ENCODE measurements at places on chromosomes 3 and 15.

- no peak for DNase-seq
Measured at GRCh38 chr3:60289341-60290121, 961.7 kb downstream of the FHIT start.

GRCh38 chr3:155409336-155409735 is 115.9 kb upstream of the STRIT1 start:
- no peak for DNase-seq

DNA sequence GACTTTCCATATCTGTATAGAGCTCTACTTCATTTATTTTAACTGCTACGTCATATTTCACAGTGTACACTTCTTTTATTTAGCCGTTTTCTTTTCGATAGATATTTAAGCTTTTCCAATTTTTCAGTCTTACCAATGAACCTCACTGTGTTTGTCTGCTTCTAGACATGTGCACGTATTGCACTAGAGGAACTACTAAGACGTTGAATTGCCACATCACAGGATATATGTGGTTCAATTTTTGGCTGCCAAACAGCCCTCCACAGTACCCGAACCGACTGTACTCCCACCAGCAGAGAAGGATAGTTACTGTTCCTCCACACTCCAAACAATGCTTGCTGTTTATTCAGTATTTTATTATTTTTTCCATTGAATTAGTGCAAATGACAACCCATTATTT is 2.0 kb downstream of the NR1I2 start:
- no peak for DNase-seq

DNA sequence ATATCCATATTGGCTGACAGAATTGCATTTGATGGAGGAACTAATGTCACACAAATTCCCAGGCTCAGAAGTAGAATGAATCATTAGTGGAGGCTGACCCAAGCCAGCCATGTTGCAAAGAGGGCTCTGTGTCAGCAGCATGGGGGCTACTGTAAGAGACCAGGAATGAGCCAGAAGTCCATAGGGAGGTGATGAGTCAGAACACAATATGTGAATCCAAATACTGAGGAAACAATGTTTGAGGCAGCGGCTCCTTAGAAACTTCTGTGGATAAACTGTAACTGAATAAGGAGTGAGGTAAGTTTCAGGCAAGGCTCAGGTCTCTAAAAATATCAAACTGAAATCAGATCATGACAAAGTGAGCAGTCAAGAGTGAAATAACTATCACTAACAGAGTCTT is 170.7 kb downstream of the WDR72 start:
- no peak for DNase-seq

DNA sequence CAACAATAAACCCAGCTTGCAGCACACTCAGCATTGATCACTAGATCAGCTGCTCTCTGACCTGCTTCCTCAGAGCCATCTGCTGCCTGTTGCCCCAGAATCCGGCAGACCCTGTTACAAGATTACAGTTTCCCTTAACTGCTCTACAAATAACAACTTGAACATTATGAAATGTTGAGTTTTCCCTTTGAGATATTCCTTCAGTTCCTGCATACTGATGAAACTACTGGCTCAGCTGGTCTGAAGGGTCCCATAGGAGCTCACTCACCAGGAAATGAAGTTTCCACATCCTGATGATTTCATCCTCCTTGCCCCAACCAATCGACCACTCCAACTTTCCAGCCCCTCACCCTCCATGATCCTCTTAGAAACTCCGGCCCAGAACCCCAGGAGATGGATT is 281.9 kb downstream of the OCA2 start:
- no peak for DNase-seq

DNA sequence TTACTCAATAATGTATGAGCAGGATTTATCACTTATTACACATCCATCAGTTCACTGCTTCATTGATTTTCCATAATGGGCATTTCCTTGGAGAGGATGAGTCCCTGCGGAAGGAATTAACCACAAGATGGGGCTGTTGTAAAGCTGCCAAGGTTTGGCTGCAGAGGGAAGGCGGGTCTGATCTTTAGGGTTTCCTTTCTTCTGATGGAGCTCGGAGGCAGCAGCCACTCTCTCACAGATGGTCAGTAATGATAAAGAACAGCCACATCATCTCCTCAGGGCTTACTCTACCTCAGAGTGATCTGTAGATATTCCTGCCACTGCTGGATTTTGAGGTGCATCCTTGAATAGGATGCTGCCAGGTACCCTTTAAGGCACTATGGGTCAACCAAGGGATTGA is 115.2 kb downstream of the USP13 start:
- no peak for DNase-seq

DNA sequence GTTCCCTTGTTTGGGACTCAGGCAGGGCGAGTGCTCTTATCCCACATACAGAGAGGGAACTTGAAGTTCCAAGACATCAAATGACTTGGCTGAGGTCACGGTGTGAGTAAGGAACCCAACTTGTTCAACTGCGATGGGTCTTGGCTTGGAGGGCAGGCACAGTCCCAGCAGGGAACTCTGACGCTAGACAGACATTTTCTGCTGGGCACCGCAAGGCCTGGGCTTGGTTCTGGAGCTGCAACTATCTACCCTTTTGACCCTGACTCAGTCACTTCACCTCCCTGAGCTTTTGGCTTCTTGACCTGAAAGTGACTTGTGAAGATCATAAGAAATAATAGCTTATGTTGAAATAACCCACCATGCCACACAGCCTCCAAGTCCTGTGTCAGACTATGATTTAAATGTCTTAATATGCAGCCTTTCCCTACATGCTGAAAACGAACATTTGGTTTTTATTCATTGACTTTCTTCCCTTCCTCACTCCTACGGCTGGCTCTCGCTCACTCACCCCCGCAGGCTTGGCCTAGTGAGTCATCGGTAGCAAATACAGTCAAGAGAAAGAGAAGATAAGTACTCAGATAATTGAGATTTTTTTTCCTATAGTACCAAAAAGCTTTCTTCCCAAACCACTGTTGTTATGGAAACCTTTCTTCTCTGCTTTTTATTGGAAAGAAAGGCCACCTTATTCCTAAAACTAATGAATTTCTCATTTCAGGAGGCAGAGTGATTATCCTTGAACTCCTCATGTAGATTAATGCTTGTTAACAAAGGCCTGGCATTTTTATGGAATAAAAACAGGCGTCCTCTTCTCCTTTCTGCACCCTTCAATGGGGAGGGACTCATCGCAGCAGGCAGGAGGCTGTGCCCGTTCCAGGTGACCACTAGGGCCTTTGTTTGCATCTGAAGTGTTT is 178.4 kb downstream of the ATP10A start:
- DNase-seq = no peak

DNA sequence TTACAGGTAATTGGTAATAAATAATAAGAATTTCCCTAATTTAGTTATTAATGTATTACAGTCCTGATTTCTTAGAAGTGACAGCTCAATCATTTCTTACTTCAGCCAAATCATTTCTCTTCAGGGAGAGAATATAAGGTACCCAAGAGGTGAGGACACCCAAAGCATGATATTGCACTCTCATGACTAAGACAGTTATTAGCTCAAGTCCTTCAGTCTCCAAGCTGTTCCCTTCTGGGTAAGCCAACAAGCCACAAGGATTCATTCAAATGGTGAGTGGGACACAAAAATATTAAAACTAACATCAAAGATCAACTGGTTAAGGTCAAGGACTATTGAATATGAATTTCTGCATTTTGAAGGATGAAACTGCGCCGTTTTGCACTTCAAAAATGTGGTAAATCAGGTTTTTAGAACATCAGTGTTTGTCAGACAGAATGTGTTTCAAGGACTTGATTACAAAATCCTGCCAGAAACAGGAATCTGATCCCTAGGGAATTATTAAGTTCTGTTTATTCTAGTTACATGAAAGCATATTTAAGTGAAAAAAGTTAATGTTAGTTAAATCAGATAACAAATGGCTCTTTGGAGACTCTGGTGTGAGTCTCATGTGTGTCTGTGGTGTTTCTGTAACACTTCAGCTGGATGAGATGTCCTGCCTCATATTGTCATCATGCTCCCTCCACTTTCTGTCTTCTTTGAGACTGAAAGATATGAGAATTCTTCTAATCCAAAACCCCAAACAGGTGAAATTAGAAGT is 101.7 kb upstream of the COL8A1 start:
- no peak for DNase-seq

Data from stimulated activated CD8-positive, alpha-beta memory T cell treated with anti-CD3 and anti-CD28 coated beads, Interleukin-7, amount 100 ng/mL, for 24 hours (primary cell).